NCI-H1436 treated with DMSO at 0.1 percent for 48 hours (cell line): ENCODE measurements at places on chromosomes 1 and 21.

DNA sequence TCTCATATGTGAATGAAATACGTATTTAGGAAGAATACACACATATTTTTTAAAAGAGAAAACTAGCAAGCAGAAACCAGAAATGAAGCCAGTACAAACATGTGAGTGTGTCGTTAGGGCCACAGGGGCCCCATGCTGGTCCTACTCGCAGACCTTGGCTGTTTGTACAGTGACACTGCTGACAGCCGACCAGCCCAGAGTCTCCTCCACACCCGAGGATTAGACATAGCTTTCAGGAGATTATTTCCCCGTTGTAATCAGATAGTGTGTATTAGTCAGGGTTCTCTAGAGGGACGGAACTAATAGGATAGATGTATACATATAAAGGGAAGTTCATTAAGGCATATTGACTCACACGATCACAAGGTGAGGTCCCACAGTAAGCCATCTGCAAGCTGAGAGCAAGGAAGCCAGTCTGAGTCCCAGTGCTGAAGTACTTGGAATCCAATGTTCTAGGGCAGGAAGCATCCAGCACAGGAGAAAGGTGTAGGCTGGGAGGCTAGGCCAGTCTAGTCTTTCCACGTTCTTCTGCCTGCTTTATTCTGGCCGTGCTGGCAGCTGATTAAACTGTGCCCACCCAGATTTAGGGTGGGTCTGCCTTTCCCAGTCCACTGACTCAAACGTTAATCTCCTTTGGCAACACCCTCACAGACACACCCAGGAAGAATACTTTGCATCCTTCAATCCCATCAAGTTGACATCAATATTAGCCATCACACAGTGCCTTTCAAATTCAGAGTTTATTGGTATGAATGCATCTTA is 51.2 kb downstream of the DIP2A start:
- no peak for DNase-seq

DNA sequence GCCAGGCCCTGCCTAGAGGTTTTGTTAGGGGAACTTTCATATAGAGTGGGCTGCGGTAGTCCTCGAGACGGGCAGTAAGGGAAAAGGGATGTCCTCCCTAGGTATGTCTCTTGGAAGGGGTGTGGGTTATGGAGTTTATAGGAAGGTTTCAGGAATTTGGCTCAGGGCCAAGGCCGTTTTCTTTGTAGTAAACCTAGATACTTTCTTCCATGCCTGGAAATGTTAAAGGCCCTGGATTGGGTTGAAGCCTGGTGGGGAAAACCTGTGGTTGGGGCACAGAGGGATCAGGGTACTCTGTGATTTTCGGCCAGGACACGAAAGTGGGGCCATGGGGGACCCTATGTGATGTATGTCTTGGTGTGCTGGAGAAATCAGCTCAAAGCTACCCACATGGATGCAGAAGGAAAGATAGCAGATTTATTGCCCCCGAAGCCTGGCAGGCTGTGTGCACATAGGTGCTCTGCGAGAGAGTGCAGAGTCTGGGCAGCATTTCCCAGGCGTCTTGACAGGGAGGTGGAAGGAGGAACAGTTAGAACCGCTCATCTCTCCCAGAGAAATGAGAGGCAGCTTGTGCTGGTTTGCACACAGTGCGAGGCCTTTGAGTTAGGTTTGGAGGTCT is 1.7 kb downstream of the SNAP47 start:
- no peak for DNase-seq

DNA sequence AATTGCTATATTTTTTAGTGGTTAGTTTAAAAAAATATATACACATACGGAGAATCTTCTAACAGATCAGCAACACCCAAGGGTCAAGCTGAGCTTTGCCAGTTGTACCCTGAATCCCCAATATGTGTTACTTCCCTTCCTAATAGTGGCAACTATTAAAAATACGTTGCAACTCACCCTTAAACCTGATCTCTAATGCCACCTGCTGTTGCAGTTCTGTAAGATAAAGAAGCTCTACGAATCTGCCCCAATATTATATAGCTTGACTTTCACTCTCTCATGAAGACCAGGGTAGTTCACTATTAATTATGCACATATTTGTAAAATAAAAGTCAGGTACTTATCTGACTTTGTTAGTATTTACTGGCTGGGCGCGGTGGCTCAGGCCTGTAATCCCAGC is 58.4 kb downstream of the ASH1L start:
- peak; percentile 3 for DNase-seq

- DNase-seq = no peak
These were observed 19.9 kb upstream of the NRIP1 start for GRCh38 chr21:15084668-15085067.

DNA sequence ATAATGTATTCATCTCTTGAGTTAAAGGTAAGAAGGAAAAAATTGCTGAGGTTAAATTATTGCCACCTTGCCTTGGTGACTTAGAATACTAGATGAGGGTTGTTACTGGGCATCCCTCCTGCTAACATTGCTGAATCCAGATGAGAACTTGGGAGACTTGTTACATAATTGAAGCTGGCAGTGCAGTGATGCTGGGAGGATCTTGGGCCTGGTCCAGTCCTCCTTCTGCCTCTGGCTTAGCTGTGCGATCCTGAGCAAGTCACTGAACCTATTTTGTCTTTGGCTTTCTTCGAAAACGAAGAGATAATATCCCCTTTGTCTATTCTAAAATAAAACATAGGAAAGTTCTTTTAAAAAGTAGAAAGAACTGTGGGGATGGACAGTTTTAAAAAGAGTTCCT is 244.9 kb upstream of the NRIP1 start:
- no peak for DNase-seq

DNA sequence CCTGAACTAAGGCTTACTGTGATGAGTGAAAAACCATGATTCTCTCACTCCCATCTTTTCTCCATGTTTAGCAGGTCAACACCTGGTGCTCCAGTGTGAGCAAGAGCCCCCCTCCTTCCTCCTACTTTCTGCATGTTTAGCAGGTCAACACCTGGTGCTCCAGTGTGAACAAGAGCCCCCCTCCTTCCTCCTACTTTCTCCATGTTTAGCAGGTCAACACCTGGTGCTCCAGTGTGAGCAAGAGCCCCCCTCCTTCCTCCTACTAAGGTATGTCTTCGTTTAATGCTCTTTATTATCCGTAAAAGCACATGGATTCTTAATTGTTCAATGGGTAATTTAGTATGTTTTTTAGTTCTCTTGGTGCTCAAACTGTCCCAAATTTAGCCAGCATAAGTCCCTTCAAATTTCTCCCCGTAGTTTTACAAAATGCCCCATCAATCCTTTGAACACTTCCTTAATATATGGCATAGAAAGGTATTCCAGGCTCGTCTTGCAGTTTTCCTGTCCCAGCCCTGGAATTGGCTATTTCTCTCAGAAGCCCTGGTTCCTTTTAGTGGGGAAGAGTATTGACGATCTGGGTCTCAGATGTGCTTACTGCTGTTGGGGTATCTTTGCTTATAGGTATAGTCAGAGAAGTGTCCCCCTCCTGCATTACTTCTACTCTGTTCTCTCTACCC is 760.8 kb upstream of the TPTE start:
- no peak for DNase-seq

DNA sequence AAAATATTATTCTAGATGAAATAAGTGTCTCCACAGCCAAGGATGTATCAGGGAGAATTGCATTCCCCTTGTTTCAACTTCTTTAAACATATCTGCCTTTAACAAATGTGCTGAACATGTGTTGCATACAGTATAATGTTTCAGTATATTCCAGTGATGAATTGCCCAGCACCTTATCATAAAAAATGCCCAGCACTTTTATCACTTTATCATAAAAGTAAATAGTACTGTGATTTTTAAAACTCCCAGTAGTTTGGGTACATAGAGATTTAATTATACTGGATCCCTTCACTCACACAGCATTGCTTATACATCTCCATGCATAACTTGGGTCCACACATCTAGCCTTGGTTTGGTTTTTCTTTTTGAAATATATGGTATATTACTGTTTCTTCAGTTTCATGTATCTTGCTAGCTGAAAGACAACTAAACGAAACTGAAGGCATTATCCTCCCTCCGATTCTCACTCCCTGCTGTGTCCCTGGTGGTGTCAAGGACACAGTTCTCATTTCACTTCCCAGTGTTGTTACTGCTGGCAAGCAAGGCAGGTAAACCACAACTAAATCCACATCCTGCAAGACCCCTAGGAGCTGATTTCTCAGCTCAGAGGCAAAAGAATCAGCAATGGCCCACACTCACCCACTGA is 118.2 kb upstream of the SLC44A3 start:
- DNase-seq = no peak

DNA sequence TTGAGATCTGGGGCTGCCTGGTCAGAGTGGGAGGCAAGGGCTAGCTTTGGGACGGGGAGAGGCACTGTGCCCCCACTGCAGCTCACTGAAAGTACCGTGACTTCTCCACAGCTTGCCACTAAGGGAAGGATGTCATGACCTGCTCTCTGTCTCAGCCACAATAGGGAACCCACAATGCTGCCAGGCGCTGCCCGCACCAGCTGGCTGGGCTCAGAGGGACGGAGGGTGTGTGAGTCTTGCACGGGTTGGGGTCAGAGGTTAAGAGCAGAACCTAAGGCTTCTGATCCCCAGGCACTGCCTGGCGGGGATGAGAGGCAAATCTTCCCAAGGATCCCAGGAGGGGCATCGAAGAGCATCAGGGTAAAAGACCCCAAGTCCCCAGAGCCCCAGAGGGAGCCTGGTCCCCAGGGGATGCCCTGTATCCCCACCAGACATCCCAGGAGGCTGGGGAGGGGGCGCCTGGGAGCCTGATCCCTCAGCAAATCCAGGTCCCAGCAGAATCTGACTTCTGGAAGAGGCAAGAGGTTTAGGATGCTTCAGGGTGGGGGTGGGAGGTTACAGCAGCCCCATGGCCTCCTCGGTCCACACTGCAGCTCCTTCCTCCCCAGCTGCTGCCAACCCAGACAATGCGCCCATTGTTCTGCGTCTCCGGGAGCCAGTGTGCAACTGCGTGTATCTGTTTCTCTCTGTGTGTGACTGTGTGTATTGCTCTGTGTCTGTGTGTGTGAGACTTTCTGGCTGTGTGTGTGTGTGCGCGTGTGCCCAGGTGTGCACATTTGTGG is 2.0 kb upstream of the MARCKSL1 start:
- no peak for DNase-seq

GRCh38 chr1:29249951-29250581 is 13.7 kb downstream of the PTPRU start:
- no peak for DNase-seq

DNA sequence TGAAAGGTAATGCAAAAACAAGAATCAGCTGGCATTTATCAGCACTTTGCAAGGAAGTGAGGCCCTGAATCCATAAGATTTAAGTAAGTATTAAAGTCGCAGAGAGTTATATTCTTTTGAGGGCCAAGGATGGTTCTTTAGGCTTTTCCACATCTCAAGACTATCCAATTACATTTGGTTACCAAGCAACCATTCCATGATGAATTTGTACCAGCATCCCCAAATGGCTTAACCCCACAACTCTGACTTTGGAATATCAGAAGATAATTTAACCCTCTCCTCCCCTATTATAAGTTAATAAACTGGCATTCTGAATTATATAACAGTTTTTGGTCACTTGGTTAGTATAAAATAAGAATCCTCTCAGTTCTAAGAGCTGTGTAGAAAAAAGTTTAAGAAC is 2.8 kb downstream of the PHTF1 start:
- DNase-seq = no peak

- DNase-seq = peak; percentile 30
These were observed 719.0 kb downstream of the RWDD3 start for GRCh38 chr1:95953015-95953414.

GRCh38 chr21:39006571-39007311 is 176.5 kb downstream of the PSMG1 start:
- DNase-seq = no peak

DNA sequence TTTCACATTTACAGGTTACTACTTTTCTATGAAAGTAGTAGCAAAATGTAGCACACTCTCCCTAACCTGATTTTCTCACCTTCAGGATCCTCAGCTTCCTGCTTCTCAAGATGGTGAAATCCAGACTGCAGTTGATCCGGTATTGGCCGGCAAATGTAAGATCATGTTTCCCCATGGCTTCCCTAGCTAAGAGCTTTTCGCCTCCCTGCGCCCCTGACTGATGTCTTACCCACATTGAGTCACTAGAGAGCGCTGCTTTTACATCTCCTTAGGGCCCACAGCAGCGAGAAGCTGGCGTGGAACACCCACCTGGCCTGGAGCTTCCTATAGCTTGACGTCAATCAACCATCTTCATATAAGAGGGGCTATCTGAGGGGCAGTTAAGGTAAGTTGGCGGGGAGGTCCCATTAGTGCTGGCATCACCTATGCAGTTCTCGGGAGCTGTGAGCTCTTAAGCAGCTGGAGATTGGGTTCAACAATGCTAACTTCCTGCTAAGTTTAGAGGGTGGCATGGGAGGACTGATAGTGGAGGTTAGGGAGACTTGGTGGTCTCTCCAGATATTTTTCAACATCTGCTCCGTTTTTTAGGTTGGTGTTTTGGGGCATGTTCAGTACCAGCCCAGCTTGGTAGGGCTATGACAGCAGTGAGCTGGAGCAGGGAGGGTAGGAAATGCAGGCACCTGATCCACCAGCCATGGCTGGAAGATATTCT is 5.5 kb downstream of the PTPN7 start:
- peak; percentile 50 for DNase-seq

GRCh38 chr1:40955266-40955665 is 24.2 kb upstream of the CTPS1 start:
- DNase-seq = no peak

GRCh38 chr1:244273845-244274619 is 177.7 kb downstream of the ADSS2 start:
- DNase-seq = no peak

DNA sequence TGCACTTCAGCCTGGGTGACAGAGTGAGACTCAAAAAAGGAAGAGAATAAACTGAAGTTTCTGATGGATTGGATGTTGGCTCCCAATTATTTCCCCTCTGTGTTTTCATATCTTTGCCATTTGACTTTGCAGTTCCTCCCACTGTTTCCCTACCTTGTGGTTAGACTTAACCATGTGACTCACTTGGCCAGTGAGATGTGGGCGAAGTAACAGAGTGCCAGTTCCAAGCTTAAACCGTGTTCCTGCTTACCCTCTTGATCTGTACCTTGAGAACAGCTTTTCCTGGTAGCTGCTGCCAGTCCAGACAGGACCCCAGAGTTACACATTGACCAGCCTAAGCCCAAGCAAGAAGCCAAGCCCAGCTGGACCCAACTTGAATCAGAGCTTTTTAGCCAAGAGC is 323.4 kb downstream of the LTN1 start:
- no peak for DNase-seq

DNA sequence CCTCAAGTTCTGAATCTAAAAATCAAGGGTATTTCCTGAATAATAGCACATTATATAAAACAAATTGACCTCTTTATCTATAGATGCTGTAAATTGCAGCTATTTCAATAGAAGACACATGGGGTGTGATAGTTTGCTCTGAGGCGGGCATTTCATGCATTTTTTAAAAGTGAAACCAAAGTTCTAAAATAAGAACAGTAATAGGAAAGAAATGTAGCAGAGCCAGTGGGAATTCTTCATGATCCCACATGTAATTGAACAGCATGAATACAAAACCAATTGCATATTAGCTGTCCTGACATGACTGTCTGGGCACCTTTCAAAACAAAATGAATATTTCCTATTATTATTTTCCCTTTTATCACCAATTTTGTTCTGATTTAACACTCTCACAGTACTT is 85.0 kb downstream of the RGS21 start:
- DNase-seq = no peak

- DNase-seq = no peak
These were observed 637.3 kb downstream of the USP25 start for GRCh38 chr21:16367079-16367478.
